Left ventricle myocardium superior (tissue), 1 donor: ENCODE measurements at places on chromosomes 2 and 18. TPM values are rescaled to one million over a fixed set of nuclear protein-coding genes. Genes with fewer than 3 reads are reported as not detected.
A peak's percentile ranks its signal among the peaks of the same experiment; 100 is the strongest.

GRCh38 chr2:190628591-190629319 lies 20.1 kb upstream of the NAB1 start:
- DNase-seq, result no peak

- no peak for DNase-seq
Observed at GRCh38 chr2:136257893-136258292, 139.9 kb upstream of the CXCR4 start.

GRCh38 chr2:70767699-70768589 lies at the start of gene ADD2:
Gene ADD2 (minus strand): TSS chr2:70768200. CDS start chr2:70706408, 61,792 bp downstream.
- peak; percentile 42 for DNase-seq

DNA sequence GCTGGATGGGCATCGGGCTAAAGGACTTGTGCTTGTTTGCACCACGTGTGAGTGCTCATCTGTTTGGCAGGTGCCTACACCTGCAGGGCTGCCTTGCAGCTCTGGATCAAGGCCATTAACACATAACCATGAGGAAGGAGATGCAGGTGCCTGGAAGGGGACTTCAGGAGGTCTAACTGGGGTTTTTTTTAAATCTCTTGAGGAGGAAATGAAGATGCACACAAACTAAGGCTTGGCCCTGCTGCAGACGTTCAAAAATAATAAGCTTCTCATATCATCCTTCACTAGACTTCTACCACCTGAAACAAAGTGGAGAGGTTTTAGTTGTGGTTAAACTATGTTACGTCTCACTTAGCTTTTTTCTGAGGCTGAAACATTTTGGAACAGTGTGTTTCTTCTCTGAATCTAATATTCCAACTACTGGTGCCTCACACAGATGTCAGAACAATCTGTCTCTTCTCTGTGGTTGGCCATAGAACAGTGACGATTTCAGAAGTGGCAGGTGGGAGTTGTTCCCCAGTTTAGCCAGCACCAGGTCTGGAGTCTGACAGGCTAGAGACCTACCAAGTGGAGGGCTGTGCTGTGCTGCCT lies 36.5 kb downstream of the BCL2L11 start:
- no peak for DNase-seq

- no peak for DNase-seq
Observed at GRCh38 chr2:6975988-6976387, 58.8 kb downstream of the RNF144A start.

TXNL1 gene
- total RNA-seq, result 113 TPM

CEP192 gene
- 26.7 TPM for total RNA-seq

SERPINB4 gene
- not detected for total RNA-seq

TRPM8 gene
- total RNA-seq, result not detected

CAB39 gene
- 86.2 TPM for total RNA-seq

PPIG gene
- 35.2 TPM for total RNA-seq

DNA sequence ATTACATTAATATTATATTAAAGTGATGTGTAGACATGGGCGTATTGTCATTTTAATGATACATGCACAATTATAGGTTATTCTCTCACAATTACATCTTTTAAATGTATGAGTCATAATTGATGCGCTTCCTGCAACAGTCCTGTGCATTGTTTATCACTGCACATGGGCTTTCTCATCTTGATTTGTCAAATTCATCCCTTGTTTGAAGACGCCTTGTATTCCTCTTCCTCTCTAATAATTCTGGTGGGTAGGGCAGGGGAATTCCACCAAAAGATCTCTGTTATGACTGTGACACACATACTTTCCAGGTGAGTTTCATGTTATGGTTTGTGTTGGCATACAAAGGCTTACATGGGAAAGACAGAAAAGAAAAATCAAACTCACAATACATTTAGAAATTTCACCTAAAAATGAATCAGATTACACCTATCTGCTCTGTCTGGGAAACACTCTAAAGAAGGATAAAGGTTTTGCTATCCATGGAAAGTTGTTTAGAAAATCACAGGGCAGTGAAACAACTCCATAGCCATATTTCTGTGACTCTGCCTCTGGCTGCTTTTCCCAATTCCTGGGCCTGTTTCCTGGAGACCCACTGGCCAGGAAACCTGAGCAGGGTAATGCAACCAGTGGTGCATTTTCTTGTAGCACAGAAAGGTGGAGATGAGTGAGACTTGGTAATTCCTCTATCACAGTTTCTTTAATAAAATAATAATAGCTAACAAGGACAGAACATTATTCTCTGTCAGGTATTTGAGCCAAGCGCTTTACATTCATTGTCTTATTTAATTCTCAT lies 13.2 kb downstream of the SLC9A2 start:
- DNase-seq, result no peak

DNA sequence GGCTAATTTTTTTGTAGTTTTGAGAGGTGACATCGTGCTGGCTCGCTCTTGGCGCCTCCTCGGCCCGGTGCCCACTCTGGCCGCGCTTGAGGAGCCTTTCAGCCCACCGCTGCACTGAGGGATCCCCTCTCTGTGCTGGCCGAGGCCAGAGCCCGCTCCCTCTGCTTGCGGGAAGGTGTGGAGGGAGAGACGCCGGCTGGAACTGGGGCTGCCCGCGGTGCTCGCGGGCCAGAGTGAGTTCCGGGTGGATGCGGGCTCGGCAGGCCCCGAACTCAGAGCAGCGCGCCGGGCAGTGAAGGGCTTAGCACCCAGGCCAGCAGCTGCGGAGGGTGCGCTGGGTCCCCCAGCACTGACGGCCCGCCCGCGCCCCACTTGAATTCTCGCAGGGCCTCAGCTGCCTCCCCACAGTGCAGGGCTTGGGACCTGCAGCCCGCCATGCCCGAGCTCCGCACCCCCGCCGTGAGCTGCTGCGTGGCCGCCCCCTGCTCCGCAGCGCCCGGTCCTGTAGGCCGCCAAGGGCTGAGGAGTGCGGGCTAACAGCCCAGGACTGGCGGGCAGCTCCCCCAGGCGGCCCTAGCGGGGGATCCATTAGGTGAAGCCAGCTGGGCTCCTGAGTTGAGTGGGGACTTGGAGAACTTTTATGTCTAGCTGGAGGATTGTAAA lies 113.2 kb upstream of the ZSWIM2 start:
- no peak for DNase-seq

DNA sequence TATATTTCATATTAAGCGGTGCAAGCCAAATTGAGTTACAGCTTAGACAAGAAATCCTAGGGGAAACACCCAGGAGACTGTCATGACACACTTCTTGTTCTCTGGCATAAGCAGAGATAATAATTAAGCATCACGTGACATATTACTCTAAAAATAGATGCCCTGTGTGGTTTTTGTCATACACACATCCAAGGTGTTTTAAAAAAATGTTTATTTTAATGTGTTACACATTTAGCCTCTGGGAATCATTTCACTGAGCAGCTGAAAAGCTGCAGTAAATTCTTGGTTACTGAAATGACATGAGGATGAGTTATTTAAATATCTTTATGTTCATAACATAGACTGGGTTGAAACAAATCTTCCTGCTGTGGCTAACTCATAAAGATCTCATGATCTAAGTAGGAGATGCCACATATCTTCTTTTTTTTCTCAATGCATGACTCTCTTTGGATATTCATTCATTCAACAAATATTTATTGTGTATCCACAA lies 38.0 kb upstream of the ERMN start:
- no peak for DNase-seq

FIGN gene
- 16.6 TPM for total RNA-seq

- no peak for DNase-seq
Observed at GRCh38 chr18:1438967-1439366, 534.3 kb downstream of the ADCYAP1 start.

CDH7 gene
- total RNA-seq, result 0.05 TPM

DSC1 gene
- 6.0 TPM for total RNA-seq

SNORC gene
- 1.3 TPM for total RNA-seq

DNA sequence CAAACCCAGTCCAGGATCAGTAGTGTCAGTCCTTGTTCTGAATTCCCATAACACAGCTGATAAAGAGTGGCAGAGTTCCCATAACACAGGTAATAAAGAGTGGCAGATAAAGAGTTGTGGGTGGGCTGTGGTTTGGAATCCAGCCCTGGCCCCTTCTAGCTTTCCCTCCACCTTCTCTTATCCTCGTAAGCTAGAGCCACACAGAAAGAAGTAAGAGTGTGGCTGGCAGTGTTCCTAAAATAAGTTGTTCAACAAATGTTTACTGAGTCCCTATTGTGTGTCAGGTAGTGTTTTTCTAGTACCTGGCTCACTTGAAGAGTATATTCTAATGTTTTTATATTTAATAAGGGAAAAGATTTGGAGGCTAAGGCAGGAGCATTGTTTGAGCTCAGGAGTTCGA lies 65.0 kb upstream of the BCL2L11 start:
- no peak for DNase-seq

- DNase-seq, result no peak
Observed at GRCh38 chr2:234814374-234814773, 137.4 kb upstream of the SH3BP4 start.
